ENCODE measurements at places on chromosomes 5 and 9.

DNA sequence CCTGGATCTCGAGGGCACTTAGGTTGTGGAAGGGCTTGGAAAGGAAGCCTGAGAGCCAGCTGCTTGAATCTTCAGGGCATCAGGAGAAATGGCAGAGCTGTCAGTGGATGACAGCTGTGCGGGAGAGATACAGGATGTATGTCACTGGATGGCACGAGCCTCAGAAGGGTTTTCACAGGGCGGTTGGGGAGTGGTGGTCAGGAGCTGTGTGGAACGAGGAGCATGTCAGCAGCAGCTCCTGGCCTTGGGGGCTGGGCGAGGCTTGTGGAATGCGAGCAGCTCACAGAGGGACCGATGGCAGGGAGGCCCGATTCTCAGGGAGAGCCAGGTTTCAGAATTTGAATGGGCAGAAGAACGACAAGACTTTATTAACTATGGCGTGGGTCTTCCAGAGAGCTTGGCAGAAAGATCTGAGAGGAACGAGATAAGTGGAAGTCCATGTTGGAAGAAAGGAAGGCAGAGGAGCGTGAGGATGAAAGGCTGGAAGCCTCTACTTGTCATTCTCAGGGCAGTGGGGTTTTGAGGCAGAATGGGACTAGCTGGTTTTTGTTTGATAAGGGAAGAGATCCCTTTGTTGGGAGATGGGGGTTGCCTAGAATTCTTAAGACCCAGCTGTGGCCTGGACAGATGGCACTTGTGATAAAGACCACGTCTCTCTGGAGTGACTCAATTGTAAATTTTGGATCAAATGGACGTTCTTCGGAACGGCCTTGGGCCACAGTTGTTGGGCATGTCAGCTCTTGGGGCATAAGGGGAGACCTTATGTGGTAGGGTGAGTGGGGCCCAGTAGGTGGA lies 60.3 kb downstream of the SNX30 start:
- DNase-seq, result no peak

DNA sequence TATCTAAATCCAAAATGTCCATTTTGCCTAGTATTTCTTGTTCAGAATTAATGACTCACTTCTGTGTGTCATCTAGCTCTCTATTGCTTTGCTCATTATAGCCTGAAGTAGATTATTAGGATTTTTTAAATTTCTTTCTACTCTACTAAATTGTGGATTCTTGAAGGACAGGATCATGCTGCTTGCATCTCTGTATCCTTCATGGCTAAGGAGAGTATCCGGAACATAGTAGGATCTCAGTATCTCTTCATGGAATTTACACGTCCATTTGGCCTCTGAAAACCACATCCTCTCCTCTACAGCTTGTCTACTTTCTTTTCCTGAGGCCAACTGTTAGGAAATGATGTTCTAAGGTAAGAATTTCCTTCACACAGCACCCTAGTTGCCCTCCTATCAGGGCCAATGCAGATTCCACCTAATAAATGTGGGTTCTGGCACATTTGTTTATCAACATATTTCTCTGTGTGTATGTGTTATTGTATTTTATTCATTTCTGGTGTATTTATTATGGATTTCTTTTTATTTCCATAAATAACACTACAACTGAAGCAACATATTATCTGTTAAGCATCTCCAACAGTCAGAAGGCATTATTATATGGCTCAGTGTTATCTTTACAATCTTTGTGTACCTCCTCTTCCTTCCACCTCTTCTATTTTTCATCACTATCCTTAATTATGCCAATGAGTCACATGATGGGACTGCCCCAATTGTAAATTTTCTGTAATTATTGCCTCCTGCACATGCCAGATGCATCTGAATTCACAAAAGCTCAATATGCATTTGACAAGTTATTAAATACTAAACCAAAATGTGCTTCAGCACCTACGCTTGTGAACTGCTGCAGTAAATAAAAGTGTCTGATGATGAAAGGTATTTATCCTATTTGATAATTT lies 557.8 kb upstream of the TLE4 start:
- no peak for DNase-seq

DNA sequence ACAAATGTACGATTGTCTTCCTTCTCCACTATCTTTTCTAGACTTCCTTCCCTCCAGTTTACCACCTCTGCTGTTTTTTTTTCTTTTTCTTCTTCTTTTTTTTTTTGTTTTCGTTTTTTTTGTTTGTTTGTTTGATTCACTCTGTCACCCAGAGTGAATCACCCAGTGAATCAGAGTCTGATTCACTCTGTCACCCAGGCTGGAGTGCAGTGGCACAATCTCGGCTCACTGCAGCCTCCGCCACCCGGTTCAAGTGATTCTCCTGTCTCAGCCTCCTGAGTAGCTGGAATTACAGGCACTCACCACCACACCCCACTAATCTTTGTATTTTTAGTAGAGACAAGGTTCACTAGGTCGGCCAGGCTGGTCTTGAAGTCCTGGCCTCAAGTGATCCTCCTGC lies 375.7 kb downstream of the NTRK2 start:
- DNase-seq, result no peak

GRCh38 chr9:120701248-120701647 lies 13.0 kb downstream of the MEGF9 start:
- no peak for DNase-seq

DNA sequence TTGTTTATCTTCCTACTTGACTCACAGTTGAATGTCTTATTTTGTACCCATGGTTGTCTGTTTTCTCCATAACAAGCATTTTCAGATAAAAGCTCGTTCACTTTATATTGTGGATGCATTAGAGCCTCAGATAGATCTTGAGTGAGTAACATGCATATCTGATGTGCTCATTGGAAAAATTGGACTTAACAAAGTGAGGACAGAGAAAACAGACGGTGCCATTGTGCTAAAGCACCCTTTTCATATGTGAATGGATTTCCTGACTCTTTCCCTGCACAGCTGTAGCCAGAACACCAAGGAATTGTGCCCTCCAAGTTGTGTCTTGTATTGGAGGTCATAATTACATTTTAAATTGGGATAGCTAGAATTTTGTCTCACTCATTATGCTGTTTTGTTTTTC lies 325.8 kb upstream of the MEF2C start:
- DNase-seq, result no peak

- no peak for DNase-seq
Measured at GRCh38 chr9:99511723-99512122, 289.6 kb downstream of the SEC61B start.

GRCh38 chr5:9766581-9766980 lies 136.4 kb upstream of the TAS2R1 start:
- no peak for DNase-seq

DNA sequence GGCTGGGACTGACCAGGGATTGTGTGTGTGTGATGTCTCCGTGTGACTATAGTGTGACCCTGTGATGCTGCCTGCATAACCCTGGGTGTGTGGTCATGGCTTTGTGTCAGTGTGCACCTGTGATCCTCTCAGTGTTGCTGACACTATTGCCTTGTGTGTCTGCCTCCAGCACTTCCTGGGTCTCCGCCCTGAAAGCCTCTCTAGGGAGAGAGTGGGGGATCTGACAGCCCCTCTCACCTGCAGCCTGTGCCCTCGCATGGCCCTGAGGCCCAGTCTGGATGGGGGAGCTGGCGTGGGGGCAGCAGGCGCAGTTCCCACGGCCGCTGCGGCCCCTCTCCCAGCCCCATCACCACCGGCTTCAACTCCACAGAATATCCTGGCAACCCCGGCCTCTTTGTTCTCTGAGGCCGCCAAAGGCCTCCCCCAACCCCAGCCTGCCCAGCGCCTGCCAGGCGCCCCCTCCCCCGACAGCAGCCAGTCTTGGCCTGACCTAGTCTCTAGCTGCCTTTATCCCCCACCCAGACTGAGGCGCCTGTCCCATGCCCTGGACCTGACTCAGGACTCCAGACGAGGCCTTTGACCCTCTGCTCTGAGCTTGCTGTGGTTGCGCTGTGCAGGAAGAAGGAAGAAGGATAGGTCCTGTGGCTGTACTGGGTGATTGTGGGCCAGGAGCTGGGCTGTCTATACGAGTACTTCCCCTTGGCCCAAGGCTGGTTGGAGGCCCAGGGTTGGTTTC lies 38.7 kb downstream of the CXXC5 start:
- DNase-seq, result no peak

DNA sequence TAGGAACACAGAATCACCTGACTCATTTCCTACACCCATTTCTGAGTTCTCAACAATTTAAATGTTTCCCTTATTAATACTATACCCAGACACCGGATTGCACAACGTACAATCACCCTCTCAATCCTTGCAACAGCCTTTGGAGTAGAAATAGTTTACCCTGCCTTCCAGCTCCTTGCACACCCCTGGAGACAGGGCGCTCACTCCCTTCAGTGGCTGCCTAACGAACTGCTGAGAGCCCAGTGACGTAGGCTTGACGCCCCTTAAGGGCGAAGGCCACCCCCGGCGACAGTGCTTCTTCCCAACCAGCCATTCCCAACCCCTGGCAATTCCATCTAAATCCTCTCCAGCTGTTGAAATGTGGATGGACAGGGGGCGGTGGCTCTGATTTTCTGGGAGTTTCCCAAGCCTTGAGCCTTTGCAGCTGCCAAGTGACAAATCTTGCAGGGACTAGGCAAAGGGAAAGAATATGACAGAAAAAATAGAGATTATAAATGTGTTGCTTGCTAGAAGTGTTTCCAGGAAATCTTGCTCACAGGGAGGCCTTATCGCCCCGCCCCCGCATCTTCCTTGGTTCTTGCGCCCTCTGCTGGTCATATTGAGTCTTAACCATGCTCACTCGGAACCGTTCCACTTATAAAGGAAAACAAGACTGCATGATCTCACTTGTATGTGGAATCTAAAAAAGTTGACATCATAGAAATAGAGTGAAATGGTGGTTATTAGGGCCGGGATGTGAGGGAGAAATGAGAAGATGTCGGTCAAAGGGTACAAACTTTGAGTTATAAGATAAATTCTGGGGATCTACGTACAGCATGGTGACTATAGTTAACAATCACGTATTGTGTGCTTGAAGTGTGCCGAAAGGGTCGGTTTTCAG lies 7.6 kb upstream of the BARX1 start:
- peak; percentile 45 for DNase-seq

- no peak for DNase-seq
Measured at GRCh38 chr9:8179381-8180053, 379.9 kb upstream of the DMAC1 start.

- DNase-seq, result no peak
Measured at GRCh38 chr5:143026380-143026779, 256.2 kb downstream of the ARHGAP26 start.

DNA sequence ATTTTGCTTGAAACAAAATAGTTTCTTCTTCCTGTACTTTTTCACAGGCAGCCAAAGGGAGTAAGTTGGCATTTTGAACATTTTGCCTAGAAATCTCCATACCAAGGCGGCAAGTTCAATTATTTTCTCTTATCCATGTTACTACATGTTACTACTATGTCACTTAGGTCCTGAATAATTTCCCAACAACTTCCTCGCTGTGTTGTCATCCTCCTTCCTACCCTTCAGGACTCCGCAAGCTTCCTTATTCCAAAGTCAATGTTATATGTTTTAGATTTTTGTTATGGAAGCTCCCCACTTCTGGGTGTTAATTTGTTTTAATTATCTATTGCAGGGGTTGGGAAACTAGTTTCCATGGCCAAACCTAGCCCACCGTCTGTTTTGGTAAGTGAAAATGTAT lies 9.9 kb upstream of the B4GALT1 start:
- DNase-seq, result no peak

DNA sequence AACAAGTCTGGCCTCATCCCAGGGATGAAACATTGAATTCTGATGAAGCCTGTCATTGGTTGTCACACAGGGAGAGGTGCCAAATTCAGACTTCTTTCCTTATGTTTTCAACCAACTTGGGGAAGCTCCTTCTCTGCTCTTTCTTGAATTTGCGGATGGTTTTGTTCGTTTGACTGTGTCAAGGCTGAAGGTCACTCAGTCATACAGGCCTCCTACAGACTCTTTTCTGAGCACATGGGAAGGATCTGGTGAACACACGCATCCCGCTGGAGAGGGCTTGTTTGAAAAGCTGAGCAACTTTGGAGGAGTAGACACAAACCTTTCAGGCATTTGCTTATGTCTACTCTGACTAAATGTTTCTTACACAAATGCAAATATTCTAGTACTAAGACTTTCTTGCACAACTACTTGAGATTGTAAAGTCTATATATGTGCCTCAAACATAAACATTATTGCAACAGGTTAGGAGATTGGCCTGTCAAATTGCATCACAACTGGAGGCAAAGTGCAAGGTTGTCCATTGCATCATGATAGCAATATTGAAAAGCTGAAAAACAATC lies 151.5 kb upstream of the NR3C1 start:
- DNase-seq, result no peak

DNA sequence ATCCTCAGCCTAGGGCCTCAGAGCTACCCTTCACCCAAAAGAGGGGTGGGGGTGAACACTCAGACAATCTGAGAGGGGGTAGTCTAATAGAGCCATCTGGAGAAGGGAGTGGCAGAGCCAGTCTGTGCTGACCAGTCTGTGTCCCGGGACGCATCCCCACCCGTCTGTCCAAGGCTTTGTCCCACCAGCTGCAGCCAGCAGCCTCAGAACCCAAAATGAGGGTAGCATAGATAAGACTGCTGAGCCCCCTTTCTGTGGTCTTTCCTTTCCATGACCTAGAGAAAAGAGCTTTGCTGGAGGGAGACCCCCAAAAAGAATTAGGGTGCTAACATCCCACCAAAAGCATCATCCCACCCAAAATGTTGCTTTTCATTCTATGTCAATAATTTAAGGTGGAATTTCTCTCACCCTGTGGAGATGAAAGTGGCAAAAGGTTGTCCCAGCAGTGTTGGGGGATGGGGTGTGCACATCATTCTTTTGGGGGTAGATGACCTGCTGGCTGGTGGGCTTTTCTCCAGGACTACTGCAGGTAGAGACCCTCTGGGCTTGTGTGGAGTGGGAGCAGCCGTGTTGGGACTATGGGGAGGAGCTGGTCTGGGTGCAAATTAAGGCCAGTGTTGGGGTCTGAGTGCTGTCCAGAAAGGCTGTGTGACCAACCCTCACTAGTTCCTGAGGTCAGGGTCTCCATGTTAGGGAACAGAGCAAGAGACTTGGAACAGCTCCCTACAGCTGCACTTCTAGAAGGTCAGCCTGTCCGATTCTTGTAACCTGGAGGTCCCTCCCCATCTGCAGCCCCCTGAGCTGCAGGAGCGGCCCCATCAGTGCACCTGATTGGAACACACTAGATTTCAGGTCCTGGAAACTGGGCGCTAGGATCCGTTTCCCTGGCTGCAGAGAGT lies 19.9 kb downstream of the URM1 start:
- DNase-seq, result no peak

DNA sequence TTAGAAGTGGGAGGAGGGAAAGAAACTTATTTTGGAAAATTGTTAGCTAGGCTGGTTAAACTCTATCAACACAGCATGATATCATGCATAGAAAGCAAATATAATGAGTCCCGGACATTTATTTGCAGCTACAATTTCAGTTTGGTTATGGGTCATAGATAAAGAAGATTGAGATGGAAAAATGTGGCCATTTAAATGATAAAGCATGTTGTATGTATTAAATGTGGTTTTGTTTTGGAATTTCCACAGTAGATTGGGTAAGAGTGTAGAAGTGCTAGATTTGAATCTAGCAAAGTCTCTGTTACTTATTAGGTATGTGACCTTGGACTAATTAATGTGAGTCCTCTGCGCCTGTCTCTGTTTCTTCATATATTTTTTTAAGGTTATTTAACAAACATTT lies 217.4 kb downstream of the KDM4C start:
- DNase-seq, result no peak
